ENCODE measurements at places on chromosomes 6 and 20. TPM values are rescaled to one million over a fixed set of nuclear protein-coding genes. Genes with fewer than 3 reads are reported as not detected.

VIP gene
- not detected for total RNA-seq

TSBP1 gene
- not detected for total RNA-seq

MAFB gene
- 7.4 TPM for total RNA-seq

- DNase-seq = no peak
These were observed 11.4 kb downstream of the FOXS1 start for GRCh38 chr20:31833931-31834521.

GRCh38 chr6:143188292-143188691, 127.6 kb downstream of the AIG1 start:
- no peak for DNase-seq

- DNase-seq = no peak
These were observed 596.7 kb downstream of the EPM2A start for GRCh38 chr6:145138469-145139139.

- DNase-seq = peak; percentile 96
These were observed 592 bp downstream of the CUTA start for GRCh38 chr6:33417128-33417902.

All from M059J (cell line).